ENCODE measurements at places on chromosomes 12 and 14.
A peak's percentile ranks its signal among the peaks of the same experiment; 100 is the strongest.

DNA sequence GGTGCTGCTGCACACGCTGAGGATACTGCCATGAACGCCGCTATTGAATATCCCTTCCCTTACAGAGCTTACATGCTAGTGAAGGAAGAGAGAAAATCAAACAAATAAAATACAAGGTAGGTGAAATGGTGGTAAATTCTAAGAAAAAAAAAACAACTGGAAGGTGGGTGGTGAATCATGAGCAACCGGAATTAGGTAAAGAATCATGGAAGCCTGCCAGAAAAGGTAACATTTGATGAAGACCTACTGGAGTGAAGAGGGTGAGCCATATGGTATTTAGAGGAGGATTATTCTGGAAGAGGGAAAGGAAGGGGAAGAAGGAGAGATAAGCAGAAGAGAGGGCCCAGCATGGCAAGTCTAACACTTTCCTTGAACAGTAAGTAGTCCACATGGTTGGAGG is 76.1 kb downstream of the LRIG3 start:
- no peak for DNase-seq

DNA sequence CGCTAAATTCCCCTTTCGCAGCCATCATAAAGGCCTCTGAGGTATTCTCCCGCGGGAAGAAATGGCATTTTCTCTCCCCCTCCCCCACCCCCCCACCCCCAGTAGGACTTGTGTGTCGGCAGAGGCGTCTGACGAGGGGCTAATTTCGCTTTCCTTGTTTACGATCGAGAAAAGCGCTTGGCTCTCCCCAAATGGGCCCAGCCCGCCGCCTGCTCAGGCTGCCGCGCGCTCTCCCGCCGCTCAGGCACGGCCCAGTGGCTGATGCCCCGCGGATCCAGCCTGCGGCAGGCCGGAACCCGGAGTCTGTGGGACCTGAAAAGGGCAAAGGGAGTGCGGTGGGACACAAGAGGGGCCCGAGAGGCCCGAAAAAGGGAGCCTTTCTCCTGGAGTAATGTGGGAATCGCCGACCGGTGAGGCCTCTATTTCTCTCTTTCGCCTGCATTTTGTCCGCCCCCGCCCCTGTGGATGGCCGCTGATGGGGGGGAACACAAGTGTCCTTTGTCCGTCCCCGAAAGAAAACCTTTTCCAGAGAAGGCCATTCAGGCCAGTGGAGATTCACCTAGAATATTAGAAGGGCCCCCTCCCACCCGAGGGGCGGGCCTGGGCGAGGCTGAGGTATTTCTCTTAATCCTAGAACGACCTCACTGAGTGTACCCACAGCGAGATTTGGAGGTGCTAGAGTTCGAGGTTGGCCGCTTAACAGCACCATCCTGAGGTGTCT is 9.0 kb upstream of the HOXC6 start:
- no peak for DNase-seq

DNA sequence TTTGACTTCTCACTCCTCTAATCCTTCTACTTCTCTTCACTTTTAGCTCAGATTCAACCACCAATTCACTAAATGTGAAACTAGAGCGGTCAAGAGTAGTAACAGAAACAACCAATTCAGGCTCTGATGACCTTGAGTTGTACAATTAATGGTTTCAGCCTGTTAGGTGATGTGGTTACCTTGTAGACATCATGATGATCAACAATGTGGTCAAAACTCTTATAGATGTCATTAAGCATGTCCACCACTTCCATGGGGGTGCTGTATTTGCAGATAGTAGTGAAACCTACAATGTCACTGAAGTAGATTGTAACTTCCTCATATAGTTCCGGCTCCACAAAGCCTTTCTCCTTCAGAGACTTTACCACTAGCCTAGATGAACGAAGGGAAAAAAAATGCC is 54.1 kb upstream of the PLBD1 start:
- no peak for DNase-seq

DNA sequence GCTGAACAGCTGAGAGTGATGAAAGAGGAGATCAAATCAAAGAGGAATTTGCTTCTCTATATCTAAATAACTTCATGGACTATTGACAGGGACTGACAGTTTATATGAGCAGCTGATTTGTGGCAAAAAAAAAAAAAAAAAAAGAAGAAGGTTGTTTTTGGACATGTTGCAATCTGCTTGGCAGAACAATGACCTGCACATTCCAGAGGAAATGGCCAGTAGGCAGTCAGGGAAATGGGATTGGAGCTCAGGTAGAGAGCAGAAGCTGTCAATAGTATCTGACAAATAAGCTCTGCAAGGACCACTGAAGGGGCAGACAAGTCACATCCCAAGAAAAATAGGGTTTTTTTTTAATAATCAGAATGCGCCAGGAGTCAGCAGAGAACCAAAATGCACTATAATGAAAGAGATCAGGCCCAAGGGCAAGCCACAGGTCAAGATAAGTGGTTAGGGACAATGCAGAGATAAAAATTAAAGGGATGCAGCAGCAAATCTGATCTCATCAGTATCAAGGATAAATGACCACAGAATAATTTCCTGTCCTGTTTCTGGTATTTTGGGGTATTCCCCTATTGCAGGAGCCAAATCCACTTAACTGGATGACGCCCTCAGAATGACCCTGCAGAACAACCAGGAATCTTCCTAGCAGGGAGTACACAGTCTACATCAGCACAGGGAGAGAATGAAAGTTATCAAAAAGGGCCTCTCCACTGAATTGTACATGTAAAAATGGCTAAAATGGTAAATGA is 22.6 kb upstream of the DUSP16 start:
- DNase-seq, result no peak

GRCh38 chr12:1797011-1797901 is 23.1 kb upstream of the LRTM2 start:
- no peak for DNase-seq

GRCh38 chr12:131011165-131012079 is 57.7 kb downstream of the ADGRD1 start:
- no peak for DNase-seq

- peak; percentile 51 for DNase-seq
Measured at GRCh38 chr12:53543539-53543938, 36.3 kb upstream of the NPFF start.

- peak; percentile 69 for DNase-seq
Measured at GRCh38 chr14:44316647-44317440, 190.2 kb downstream of the FSCB start.

- no peak for DNase-seq
Measured at GRCh38 chr12:131618303-131618658, 92.6 kb upstream of the SFSWAP start.

DNA sequence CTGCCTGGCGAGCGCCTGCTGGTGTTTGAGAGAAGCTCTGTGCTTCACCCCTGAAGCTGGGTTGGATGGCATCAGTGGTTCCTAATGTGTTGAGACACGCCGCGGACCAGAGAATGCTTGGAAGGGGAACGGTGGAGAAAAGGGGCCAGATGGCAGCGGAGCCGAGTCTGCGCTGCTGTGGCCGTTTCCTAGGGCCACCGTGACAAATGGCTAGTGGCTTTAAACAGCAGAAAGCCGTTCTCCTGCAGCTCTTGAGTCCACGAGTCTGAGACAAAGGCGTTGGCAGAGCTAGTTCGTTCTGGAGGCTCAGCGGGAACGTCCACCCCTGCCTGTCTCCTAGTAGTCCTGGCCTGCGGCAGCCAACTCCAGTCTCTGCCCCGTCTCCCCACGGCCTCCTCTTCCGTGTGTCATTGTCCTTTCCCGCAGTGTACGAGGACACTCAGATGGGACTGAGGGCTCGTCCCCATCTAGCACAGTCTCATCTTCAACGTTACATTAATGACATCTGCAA is 103.6 kb downstream of the ADGRD1 start:
- DNase-seq, result no peak

DNA sequence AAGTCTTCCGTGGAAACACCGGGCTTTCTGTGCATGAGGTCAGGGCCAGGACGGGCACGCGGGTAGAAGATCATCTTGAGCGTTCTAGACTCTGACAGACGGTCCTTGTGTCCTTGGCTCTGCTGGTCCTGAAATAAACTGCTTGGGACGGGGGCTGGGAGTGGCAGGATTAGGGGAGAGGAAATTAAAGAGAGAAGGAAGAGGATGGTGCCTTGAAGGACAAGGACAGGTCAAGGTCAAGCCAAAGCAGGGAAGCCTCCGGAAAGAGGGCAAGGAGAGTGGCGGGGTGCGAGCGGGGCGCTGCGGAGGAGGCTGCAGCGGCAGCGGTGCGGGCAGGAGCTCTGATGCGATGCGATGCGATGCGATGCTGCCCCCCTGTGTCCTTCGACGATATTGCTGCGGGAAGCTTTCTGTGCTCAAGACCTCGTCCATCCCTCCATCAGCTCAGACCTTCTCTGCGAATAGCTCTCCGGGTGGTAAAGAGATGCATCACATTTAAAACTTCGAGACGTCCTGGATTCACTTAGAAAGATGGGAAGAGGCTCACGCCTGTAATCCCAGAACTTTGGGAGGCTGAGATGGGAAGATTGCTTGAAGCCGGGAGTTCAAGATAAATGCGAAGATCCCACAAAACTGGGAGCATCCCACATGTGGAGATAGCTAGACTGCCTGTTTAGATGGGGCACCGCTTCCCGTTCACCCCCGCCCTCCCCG is 110.1 kb upstream of the TMEM132D start:
- peak; percentile 22 for DNase-seq

- DNase-seq, result no peak
Measured at GRCh38 chr14:102417001-102417431, 54.3 kb downstream of the TECPR2 start.

- peak; percentile 31 for DNase-seq
Measured at GRCh38 chr12:109715310-109716091, 1.9 kb downstream of the FAM222A start.

GRCh38 chr14:101992708-101993107 is 28.3 kb downstream of the DYNC1H1 start:
- DNase-seq, result no peak

- DNase-seq, result no peak
Measured at GRCh38 chr14:36666416-36667206, 5.0 kb downstream of the PAX9 start.

DNA sequence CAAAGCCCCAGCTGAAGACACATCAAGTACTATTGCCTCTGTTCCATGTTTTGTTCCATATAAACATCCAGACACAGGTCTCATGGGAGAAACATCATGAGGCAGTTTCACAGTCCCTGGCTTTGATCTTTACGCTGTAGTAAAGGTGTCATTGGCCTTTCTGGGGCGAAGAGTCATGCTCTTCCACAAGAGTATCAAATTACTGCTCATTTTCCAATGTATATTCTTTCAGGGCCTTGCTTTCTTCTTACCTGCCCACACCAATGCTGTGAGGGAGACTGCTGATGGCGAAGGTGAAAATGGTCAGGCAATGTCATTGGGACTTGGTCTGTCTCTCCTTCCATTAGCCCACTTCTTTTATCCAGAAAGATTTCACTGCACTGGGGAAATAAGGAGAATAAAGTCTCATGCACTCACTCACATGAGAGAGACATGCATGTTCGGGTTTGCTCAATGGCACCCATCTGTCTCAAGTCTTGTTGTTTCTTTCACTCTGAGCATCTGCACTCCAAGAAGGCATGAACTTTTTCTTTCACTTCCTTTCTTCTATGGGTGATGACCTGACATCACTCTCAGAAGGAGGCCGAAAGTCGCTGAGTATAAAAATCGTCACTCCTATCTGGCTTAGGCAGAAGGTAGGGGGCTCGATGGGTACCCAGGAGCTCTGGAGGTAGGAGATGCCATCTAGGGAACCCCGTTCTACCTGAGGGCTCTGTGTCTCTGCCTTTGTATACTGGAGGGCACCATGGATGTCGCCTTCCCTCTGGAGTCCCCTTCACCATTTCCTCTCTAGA is 1.3 kb upstream of the JDP2 start:
- DNase-seq, result no peak

GRCh38 chr14:99521176-99522024 is 40.2 kb downstream of the CCNK start:
- DNase-seq, result no peak

GRCh38 chr14:106459971-106460730 is 933.8 kb downstream of the TMEM121 start:
- DNase-seq, result no peak

DNA sequence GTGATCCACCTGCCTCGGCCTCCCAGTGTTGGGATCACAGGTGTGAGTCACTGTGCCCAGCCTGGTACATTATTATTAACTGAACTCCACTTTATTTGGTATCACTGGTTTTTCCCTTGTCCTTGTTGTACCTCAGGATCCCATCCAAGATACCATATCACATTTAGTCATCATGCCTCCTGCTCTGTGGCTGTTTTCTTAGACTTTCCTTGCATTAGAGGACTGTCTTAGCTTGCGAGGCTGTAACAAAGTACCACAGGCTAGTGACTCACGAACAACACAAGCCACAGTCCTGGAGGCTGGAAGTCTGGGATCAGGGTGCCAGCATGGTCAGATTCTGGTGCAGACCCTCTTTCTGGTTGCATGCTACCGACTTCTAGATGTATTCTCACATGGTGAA is 12.2 kb downstream of the KLC1 start:
- DNase-seq, result no peak

DNA sequence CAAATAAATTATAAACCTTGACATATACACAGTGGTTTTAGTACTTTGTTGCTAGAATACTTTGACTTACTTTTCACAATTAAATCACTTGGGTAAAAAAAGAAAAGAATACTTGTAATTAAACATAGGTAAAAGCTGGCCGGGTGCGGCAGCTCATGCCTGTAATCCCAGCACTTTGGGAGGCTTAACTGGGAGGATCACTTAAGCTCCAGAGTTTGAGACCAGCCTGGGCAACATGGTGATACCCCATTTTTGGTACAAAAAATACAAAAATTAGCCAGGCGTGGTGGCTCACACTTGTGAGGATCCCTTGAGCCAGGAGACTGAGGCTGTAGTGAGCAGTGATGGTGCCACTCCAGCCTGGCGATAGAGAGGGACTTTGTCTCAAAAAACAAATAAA is 7.8 kb downstream of the STX2 start:
- no peak for DNase-seq

DNA sequence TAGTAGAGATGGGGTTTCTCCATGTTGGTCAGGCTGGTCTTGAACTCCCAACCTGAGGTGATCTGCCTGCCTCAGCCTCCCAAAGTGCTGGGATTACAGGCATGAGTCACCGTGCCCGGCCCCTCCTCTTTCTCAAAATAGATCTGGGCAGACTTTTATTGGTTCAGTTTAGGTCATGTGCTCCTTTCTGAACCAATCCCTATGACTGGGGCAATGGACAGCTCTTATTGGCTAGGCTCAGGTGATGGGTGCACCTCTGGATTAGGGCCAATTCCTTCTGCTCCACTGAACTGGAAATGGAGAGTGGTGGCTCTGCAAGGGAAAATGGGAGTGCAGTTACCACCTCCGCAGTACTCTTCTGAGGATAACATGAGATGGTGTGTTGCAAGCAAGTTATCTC is 6.2 kb upstream of the ATP6V0A2 start:
- DNase-seq, result no peak
